Type B pancreatic cell (in vitro differentiated cells): ENCODE measurements at places on chromosomes 7 and 10. TPM values are rescaled to one million over a fixed set of nuclear protein-coding genes. Genes with fewer than 3 reads are reported as not detected.

Gene MYO1G
- total RNA-seq = 0.52 and 0.53 TPM in 2 replicates

DNA sequence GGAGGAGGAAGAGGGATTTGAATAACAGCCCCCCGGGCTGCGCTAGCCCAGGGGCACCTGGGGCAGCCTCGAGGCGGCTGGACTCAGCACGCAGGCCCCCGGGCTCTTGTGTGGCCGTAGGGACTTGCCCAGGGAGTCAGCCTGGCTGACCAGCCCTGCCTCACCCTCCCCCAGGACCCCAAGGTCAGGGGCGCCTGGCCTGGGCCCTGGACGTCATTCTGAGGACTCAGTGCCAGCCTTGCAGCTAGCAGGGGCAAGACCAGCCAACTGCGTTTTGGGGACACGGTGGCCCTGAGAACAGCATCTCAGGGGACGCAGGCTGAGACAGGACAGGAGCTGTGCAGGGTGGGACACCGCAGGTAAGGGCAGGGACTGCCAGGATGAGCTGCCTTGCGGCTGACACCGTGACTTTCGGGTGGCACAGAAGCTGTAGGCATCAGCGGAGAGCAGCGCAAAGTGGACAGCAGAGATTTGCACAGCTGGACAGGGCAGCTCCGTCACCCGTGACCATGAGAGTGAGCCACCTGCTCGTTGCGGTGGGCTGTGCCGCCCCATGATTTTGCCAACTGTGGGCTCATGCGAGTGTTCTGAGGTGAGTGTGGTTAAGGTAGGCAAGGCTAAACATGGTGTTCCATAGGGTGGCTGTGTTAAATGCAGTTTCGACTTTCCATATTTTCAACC, 48.1 kb upstream of the UBE3C start:
- peak; percentile 63 for DNase-seq

GRCh38 chr7:91031757-91032156, 232.5 kb upstream of the FZD1 start:
- no peak for DNase-seq

Gene ZCCHC24
- total RNA-seq = 2.7 and 29.1 TPM in 2 replicates

Gene IDI2
- total RNA-seq = not detected in 2 replicates

Gene COL13A1
- 0.43 and 18.6 TPM in 2 replicates for total RNA-seq

- no peak for DNase-seq
These were observed 411.9 kb upstream of the KLF6 start for GRCh38 chr10:4196771-4197390.

Gene SLC25A40
- total RNA-seq = 12.9 and 21.9 TPM in 2 replicates

DNA sequence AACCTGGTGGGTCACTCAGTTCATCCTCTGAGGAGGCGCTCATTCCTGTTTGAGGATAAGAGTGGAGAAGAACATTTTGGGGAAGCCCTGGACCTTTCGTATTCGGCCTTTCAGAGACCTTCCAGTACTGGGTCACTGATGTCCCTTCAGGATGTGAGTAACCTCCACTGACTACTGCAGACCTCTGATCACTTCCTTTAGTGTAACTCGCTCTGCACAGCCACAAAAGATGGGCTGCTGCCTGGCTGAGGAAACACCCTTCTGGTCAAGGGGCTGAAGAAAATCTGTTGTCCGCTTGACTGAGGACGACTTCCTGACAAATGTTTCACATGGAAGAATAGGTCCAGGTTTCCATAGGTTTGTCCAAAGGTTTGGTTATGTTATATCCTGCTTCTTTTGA, 15.9 kb upstream of the TBXAS1 start:
- DNase-seq = no peak
